Activated CD4-positive, alpha-beta memory T cell treated with anti-CD3 and anti-CD28 coated beads for 36 hours (primary cell): ENCODE measurements at places on chromosomes 5 and 9. TPM values are rescaled to one million over a fixed set of nuclear protein-coding genes. Genes with fewer than 3 reads are reported as not detected.
A peak's percentile ranks its signal among the peaks of the same experiment; 100 is the strongest.

PHF24 gene
- 0.12 TPM for total RNA-seq

ZNF658 gene
- 3.1 TPM for total RNA-seq

RANBP3L gene
- not detected for total RNA-seq

ARL14EPL gene
- total RNA-seq: not detected

CHSY3 gene
- total RNA-seq: not detected

CCDC152 gene
- 6.7 TPM for total RNA-seq

COL15A1 gene
- 0.12 TPM for total RNA-seq

DNA sequence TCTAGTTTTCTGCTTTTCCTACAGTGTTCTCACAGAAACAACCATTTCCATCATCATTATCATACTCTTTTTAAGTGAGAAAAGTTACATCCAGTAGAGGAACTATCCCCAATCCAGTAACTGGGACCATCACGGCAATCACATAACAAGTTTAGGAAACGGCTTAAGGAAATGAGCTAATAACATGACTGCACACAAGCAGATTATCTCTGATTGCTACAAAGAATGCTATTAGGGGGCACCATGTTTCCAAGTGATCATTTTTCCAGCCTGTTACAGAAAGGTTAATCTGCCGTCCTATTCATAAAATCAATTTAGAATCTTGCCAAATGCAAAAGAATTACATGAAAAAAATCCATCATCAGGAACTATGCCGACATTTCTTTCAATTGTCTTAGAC lies 94.6 kb downstream of the EFNA5 start:
- no peak for DNase-seq

- DNase-seq: no peak
Observed at GRCh38 chr5:124235576-124235975, 510.9 kb downstream of the ZNF608 start.

DNA sequence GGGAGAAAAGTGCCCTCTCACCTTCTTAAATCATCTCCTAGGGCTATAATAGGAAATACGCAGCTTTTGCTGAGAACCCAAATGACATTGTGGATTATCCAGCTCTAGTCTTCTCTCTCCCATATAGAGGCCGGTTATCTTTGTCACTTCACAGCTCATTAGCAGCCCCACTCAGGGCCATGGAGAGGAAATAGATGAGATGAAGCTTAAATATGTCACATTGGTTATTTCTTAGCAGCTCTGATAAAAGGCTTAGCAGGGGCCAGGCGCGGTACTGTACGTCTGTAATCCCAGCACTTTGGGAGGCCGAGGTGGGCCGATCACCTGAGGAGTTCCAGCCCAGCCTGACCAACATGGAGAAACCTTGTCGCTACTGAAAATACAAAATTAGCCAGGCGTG lies 90.0 kb downstream of the GHR start:
- no peak for DNase-seq

DNA sequence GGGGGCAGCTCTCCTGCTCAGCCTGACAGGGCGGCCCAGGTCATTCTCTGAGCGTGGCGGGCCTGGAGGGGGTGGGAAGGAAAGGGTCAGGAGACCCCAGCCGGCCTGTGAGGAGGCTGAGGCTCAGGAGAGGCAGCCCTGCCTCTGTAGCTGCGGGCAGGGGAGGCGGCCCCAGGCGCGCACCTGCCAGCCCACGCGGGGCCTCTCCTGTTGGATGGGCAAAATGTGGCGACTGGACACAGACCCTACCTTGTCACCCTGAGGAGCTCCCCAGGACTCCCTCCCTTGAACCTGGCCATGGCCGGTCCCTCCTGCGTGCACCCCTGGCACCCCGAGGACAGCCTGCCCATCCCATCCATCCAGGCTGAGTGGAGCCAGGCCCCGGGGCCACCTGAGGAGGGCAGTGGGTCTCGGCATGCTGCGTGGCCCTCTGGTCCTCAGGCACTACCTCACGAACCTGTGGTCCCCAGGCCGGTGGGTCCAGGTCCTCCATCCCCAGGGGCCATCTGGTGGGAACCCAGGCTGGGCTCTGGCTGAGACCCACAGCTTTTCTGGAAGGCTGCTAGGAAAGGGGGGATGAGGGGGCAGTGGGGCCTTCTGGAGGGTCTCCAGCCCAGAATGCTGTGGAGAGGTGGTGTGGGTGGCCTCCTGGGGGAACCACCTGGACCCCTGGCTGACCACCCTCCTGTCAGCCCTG lies 15.1 kb upstream of the NRARP start:
- no peak for DNase-seq

DNA sequence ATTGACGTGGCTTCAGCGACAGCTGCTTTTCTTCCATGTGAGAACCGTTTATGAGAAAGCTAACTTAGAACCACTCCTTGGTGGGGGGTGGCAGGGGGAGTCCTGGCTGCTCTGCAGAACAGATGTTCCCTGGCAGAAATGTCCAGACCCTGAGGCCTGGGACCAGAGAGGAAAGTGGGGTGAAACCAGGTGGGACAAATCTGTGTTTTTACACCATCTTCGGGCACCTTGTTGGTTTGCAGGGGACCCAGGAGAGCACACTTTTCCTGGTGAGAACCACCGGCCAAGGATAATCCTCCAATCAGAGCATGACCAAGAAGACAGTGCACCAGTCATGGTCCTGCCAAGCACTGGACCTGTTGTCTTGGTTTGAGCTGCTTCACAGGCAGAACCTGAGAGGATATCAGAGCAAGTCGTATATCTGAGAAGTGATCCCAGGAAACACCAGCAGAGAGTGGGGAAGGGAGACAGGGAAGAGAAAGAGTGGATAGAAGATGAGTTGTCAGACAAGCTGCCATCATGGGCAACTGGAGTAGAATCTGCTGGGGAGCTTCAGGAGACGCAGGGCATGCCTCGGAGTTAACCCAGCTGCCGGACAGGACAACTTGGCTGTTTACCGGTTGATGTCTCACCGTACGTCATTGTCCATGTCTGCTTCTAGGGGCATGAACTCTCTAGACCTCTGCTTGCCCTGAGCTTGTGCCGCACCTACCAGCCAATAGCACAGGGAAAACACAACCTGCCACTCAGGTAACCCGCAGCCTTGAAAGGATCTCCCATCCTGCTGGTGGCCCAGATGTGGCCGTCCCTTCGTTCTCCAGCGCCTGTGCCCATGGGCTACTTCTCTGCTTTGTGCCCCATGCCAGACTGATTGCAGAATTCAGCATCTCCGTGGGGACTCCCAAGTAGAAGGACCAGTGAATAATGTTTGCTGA lies 178.4 kb upstream of the MVB12B start:
- DNase-seq: no peak

DNA sequence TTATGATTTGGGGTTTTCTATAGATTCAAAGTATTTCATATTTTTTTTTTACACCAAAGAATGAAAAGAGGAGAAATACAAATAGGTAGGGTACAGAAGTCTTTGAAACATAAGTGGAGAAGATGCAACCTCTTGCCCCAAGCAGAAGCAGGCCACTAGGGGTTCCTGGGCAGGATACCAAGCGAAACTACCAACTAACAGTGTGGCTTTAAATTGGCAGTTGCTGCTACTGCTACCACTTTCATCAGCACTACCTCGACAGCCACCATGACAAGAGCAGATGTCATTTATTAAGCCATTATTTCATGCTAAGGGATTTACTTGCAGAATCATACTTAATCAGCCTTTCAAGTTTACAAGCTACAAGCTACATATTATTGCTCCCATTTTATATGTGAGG lies 288.1 kb downstream of the NR3C1 start:
- DNase-seq: no peak

DNA sequence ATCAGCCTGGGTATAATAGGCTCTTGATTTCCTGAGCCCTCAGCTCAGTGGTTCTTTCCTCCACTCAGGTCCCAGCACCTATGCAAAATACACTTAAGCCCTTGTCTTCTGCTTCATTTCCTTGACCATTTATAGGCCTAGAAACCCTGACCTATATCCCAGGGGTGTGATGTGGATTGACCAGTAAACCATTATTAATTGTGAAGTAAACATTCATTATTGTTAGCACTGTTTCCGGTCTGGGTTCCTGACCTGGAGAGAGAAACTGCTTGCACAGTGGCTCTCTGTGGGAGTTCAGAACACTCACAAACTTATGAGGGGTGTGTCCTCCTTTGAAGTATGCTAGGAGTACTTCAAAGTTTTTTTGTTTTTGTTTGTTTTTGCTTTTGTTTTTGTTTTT lies 19.6 kb upstream of the TOMM5 start:
- no peak for DNase-seq

- DNase-seq: no peak
Observed at GRCh38 chr5:24854850-24855249, 210.1 kb upstream of the CDH10 start.

GRCh38 chr5:10538789-10539686 lies 24.8 kb upstream of the ANKRD33B start:
- DNase-seq: no peak

GRCh38 chr5:158819840-158820620 lies 279.7 kb downstream of the EBF1 start:
- DNase-seq: peak; percentile 27

- DNase-seq: no peak
Observed at GRCh38 chr9:19699756-19700155, 89.1 kb downstream of the SLC24A2 start.

GRCh38 chr5:165504674-165505073 lies 1999.3 kb downstream of the MAT2B start:
- no peak for DNase-seq

- no peak for DNase-seq
Observed at GRCh38 chr5:168328814-168329213, 37.4 kb downstream of the WWC1 start.

DNA sequence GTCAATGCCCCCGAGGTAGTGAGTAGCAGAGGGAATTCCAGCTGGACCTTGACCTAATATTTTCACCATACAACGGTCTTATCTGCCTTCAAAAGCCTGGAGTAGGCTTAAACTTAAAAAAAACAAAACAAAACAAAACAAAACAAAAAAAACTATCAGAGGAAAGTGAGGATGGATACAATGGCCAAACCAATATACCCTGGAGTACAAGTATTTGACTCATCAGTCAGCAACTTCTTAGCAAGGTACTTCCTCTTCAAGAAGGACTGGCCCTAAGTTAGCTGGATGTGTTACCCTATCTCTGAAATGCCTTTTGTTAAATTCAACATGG lies 160.6 kb upstream of the GNA14 start:
- no peak for DNase-seq

DNA sequence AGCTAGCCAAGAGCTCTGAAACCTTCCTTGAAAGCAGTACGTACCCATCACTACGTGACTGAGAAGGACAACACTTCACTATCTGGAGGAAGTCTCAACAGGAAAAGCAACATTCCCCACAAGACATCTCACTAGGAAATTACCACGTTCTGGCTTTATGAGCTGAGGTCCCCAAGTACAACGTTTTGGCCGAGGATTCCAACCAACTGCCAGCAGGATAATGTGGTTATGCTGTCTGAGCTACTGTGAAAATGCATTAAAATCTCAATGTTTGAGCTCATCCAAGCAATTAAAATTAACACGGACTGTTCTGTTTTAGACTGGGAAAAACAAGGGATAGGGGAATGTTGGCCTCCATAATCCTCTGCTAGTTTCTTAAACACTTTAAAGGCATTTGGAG lies 16.4 kb downstream of the MED27 start:
- no peak for DNase-seq

DNA sequence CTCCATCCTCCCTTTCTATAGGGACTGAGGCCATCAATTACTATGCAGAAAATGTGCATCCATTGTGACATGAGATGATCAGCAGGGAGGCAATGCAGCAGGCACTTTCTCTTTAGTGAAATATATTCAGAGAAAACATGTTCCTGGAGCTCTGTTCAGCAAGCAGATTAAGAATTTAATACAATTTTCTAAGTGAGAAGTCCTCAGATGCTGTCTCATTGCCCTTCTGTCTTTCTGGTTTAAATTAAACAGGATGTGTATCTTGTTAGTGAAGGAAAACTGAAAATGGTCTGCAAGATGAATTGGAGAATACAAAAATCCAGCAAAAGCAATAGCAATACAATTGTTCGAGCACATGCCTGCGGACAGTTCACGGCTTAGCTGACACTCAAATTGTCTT lies 445.8 kb upstream of the RIOK2 start:
- no peak for DNase-seq

- DNase-seq: no peak
Observed at GRCh38 chr5:28468166-28468565, 1429.8 kb upstream of the CDH9 start.

- DNase-seq: no peak
Observed at GRCh38 chr9:126621061-126621918, 7.6 kb downstream of the LMX1B start.

DNA sequence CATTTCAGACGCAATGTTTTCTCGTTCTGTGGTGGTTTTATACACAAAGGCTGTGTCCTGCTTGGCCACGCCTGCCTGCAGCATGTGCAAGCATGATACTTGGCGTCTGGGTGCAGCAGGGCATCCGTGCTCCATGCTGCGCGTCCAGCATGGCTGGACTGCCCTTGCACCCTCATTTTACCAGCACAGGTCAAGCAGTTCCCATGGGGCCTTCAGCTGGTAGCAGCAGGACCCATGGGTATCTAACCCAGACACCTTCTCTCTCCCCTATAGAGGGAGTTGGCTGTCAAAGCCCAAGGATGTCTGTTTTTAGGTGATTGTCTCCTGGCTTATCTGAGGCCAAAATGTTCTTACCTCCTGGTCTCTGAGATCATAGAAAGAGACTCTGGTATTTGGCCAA lies 158.3 kb upstream of the PITX1 start:
- DNase-seq: no peak
